ENCODE measurements at places on chromosomes 11 and 22. TPM values are rescaled to one million over a fixed set of nuclear protein-coding genes. Genes with fewer than 3 reads are reported as not detected.
A peak's percentile ranks its signal among the peaks of the same experiment; 100 is the strongest.

DNA sequence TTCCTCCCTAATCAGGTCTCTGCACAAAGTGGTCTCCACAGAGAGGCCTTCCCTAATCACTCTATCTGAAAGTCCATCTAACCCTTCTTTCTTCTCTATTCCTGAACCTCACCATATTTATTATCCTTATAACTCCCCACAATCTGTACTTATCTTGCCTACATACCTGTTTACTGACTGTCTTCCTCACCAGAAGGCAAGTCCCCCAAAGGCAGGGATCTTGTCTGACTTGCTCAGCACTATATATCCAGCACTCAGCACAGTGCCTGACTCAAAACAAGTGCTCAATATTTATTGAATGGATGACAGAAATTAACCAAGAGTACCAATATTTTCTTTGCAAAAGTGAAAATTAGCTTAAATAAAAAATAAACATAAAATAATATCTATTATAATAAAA, 5.5 kb downstream of the DCUN1D5 start:
- H3K4me1 ChIP-seq: no peaks in the 10 kb centered on the region
- H3K27me3 ChIP-seq: no peaks in the 10 kb centered on the region
- no peaks in the 10 kb centered on the region for H3K36me3 ChIP-seq
- no peak overlapping the region for H3K4me3 ChIP-seq
- H3K27ac ChIP-seq: no peak overlapping the region

- no peak for DNase-seq
- no peaks in the 10 kb centered on the region for H3K36me3 ChIP-seq
- no peak overlapping the region for H3K4me3 ChIP-seq
- no peak overlapping the region for H3K27ac ChIP-seq
- H3K4me1 ChIP-seq: peaks cover 2% of the 10 kb centered on the region
Observed at GRCh38 chr22:46024136-46024840, 47.3 kb upstream of the WNT7B start.

GRCh38 chr22:20107471-20107901, 8.4 kb upstream of the RANBP1 start:
- H3K27me3 ChIP-seq: no peaks in the 10 kb centered on the region
- H3K4me3 ChIP-seq: no peak overlapping the region
- DNase-seq: no peak
- H3K27ac ChIP-seq: no peak overlapping the region
- H3K36me3 ChIP-seq: peaks cover 50% of the 10 kb centered on the region

DNA sequence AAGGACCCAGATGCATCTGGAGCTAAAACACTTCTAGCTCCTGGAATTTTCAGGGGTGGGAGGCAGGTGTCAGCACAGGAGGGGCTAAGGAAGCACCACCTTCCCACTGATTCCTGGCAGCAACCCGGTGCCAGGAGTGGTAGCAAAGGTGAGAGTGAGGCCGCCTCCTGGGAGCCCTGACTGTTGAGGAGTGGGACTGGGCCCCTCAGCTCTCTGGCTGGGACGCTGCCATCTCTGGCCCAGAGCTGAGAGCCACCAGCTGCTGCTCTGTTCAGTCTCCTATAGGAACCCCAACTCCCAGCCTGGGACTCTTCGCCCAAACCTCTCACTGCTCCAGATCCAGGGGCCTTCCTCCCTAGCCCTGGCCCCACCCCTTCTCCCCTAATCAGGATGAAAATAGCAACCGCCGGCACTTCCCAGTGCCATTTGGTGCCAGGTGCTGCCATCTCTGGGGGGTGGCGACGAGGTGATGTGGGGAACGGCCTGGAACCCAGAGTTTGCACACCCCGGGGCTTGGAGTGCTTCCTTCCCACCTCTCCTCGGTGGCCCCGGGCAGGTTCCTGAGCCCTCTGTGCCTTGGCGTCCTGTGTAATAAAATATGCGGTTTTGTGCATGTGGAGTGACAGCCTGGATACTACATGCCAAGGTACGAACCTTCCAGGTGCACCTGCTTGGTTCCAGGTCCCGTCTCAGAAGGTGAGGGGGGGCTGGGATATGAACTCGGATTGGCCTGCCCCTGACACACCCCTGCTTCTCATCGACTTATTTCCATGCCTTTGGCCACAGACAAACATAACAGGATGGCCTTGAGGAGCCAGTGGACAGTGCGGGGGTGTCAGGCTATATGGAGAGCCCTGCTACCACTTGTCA, 35.7 kb upstream of the CELSR1 start:
- H3K36me3 ChIP-seq: no peaks in the 10 kb centered on the region
- no peaks in the 10 kb centered on the region for H3K4me1 ChIP-seq
- no peak overlapping the region for H3K27ac ChIP-seq
- no peak for DNase-seq
- H3K4me3 ChIP-seq: no peak overlapping the region
- H3K27me3 ChIP-seq: peaks cover 3% of the 10 kb centered on the region

- DNase-seq: no peak
- no peaks in the 10 kb centered on the region for H3K27me3 ChIP-seq
- H3K36me3 ChIP-seq: peaks cover 9% of the 10 kb centered on the region
- no peak overlapping the region for H3K4me3 ChIP-seq
- H3K27ac ChIP-seq: no peak overlapping the region
Observed at GRCh38 chr22:19434401-19434800, 2.1 kb downstream of the MRPL40 start.

DNA sequence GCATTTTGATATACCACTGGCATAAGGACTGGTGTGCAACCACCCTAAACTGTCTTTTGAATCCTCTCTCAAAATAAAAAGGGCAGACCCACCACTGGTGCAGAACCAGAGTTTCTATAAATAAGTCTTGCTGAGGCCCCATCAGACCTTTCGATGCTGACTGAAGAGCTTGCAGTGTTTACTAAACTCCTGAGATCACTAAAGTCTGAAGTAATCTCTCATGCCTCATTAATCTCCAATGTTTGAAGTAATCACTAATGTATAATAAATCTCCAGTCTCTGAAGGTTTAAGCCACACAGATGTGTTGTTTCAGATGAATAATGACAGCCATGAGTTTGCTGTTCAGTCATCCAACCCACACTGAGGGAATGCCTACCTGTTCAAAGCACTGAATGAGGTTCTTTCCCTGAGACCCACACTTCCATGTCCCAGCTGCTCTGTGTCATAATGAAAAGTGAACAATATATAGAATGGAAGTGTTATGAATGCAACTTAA, 50.6 kb upstream of the DEUP1 start:
- H3K27me3 ChIP-seq: no peaks in the 10 kb centered on the region
- no peaks in the 10 kb centered on the region for H3K36me3 ChIP-seq
- DNase-seq: no peak
- no peaks in the 10 kb centered on the region for H3K4me1 ChIP-seq

DNA sequence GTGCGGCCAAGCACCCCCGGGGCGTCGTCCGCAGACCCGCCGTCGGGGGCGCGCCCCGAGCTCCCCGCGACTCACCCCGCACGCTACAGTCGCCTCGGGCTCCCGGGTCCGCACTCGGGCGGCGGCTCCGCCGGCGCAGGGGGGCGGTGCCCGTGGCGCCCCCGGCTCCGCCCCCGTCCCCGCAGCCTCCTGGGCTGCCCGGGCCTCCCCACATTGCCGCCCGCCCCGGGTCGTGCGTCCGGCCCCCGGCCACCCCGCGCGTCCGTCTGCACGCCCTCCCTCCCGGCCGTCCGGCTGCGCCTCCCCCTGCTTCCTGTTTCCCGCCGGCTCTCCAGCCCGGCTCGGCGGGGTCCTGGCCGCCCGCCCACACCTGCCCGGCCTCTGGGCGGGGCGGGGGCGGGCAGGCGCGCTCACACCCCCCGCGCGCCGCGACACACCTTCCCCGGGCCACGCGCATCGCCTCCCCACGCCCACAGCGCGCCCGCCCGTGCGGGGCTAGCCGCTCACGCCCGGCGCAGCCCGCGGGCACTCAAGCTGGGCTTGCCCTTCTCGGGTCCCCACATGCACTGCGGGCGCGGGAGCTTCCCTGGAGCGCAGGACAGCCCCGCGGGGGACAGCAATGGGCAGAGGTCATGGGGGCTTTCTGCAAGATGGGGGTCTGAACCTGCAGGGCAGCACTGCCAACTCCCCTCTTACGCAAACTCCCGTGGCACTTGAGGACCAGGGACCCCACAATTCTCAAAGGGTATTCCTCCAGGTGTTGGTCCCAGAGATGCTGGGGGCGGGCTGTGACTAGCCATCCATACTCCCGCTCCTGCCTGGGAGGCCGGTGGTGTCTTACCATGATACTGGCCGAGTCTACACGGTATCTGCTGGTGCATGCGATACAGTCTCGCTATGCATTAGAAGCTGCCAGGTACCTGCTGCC, at the start of gene CARD10:
CARD10 (minus strand) TSS at position 148 of the 928 bp plus-strand sequence. CDS start 215 bp downstream, outside the sequence.
- no peaks in the 10 kb centered on the region for H3K27me3 ChIP-seq
- peak; percentile 19 for DNase-seq
- no peak within 1 kb of the TSS for H3K27ac ChIP-seq
- peak within 1 kb of the TSS; percentile 27 for H3K4me3 ChIP-seq

GRCh38 chr11:64598797-64599697, 8.0 kb downstream of the SLC22A12 start:
- no peaks in the 10 kb centered on the region for H3K4me1 ChIP-seq
- H3K27ac ChIP-seq: no peak overlapping the region
- DNase-seq: no peak
- no peaks in the 10 kb centered on the region for H3K36me3 ChIP-seq
- H3K27me3 ChIP-seq: no peaks in the 10 kb centered on the region

DNA sequence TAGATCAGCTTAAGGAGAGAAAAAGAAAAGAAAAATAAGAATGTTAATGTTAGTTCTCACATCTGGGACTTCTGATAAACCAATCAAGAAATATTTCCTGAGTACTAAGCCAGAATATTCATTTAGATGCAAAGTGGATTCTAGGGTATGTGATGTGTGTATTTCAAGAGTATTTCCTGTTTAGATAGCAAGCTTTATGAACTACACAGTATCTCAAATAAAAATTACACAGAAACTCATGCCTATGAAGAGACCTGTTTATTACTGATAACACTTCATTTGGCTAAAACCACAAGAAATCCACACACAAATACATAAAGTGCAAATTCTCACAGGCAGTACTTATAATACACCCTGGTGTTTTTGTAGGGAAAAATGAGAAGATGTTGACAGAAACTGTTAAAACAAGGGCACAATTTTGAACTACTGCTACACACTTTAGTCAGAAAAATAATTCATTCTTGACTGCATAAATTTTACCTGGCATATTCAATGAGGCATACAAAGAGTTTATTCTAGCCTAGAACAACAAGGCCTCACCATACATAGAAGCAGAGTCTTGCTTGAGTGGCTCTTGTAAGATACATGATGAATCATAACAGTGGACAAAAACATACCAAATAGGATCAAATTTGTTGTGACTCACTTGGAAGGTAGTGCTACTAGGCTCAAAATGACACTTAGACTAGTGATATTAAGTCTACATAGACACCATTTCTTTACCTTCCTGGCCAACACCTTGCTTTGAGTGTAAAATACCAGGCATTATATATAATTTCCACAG, 18.8 kb upstream of the P4HA3 start:
- peaks cover 10% of the 10 kb centered on the region for H3K4me1 ChIP-seq
- H3K4me3 ChIP-seq: no peak overlapping the region
- H3K36me3 ChIP-seq: no peaks in the 10 kb centered on the region
- H3K27ac ChIP-seq: no peak overlapping the region
- H3K27me3 ChIP-seq: no peaks in the 10 kb centered on the region

GRCh38 chr11:76209973-76210930, 4.0 kb upstream of the WNT11 start:
- H3K36me3 ChIP-seq: no peaks in the 10 kb centered on the region
- no peak overlapping the region for H3K27ac ChIP-seq
- peak; percentile 78 for DNase-seq
- H3K27me3 ChIP-seq: peaks cover 55% of the 10 kb centered on the region
- H3K4me3 ChIP-seq: peak overlapping the region; percentile 10
- H3K4me1 ChIP-seq: peaks cover 8% of the 10 kb centered on the region

GRCh38 chr11:14312736-14313438, 46.1 kb downstream of the RRAS2 start:
- no peak overlapping the region for H3K4me3 ChIP-seq
- H3K27ac ChIP-seq: peak overlapping the region; percentile 15
- no peaks in the 10 kb centered on the region for H3K36me3 ChIP-seq
- H3K4me1 ChIP-seq: peaks cover 10% of the 10 kb centered on the region

DNA sequence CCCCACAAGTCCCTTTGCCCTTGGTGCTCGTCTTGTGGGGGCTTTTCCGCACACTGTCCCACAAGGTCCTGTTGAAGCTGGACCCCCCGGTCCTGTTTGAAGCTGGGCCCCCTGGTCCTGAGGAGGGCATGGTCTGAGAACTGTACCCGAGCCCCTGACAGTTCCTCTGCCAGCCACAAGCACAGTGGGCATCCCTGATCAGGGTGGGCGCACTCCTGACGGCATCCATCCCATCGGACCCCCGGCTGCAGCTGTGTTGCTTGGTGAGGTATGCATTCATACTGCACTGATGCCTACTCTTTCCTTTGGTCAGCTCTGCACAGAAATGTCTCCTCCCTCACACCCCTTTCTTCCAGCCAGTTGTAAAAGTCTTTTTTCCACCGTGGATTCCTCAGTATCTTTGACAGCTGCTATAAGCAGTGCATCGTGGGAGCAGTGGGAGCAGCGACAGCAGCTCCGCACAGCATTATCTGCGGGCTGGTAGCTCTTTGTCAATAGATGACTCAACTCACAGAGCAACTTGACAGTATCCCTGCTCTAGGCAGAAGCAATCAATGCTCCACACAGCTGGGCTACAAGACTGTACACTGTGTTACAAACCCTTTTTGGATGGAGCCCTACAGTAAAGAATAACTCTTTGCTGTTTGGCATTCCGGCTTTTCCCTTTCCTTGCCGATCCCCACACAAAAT, 1030.8 kb upstream of the CCDC90B start:
- no peaks in the 10 kb centered on the region for H3K36me3 ChIP-seq
- H3K27ac ChIP-seq: no peak overlapping the region
- peak; percentile 75 for DNase-seq
- no peaks in the 10 kb centered on the region for H3K27me3 ChIP-seq
- no peaks in the 10 kb centered on the region for H3K4me1 ChIP-seq

GRCh38 chr11:107757661-107758060, 45.8 kb upstream of the SLN start:
- no peaks in the 10 kb centered on the region for H3K36me3 ChIP-seq
- no peak for DNase-seq
- H3K27ac ChIP-seq: no peak overlapping the region
- H3K4me1 ChIP-seq: no peaks in the 10 kb centered on the region

DNA sequence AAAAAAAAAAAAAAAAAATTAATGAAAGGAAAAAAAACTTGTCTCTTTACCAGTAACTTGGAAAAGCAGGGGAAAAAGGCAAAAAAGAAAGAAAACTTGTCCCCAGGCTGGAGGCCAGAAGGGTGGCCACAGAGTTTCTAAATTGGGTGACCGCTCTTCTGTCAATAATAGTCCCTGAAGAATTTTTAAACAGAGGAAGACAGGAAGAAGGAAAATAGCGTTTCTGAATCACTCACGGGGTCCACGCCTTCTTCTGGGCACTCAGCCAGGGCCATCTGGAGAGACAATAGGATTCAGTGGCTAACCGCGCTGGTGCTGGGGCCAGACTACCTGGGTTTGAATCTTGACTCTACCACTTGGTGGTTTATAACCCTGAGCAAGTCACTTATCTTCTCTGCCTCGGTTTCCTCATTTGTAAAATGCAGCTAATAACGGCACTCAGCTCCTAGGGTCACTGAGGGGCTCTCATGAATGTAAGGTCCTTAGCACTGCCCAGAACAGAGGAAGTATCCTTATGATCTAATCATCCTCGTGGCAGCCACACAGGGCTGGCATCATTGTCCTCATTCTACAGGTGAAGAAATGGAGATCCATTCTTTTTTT, 7.0 kb downstream of the C11orf86 start:
- peaks cover 4% of the 10 kb centered on the region for H3K4me1 ChIP-seq
- no peaks in the 10 kb centered on the region for H3K27me3 ChIP-seq
- no peaks in the 10 kb centered on the region for H3K36me3 ChIP-seq
- peak; percentile 91 for DNase-seq

CABP4 gene
- not detected for total RNA-seq

KRTAP5-8 gene
- not detected for total RNA-seq

PATL1 gene
- total RNA-seq: 11.6 TPM

HIC2 gene
- 1.8 TPM for total RNA-seq

GGTLC3 gene
- not detected for total RNA-seq

CBX6 gene
- total RNA-seq: 45.7 TPM

MMP11 gene
- total RNA-seq: 8.8 TPM

Data from fibroblast of lung (primary cell).